Fibroblast of pulmonary artery (primary cell): ENCODE measurements at places on chromosomes 7 and 10.
A peak's percentile ranks its signal among the peaks of the same experiment; 100 is the strongest.

- DNase-seq, result peak; percentile 21
These were observed 117.2 kb downstream of the ANLN start for GRCh38 chr7:36506820-36507219.

DNA sequence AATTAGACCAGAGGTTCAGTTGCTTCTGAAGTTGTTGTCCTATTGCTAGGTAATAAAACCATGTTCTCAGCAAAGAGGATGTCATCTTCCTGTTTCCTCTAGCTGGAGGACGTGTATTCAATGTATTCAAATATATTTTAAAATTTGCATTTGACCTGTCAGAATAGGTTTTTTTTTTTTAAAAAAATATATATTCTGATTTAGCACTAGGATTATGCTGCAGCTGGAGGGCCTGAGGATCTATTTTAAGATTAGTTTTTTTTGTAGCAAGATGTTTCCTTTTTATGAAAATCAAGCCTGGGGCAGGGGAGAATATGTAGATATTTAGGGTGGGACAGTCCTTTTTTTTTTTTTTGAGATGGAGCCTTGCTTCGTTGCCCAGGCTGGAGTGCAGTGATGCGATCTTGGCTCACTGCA lies 337.0 kb downstream of the FRMD4A start:
- DNase-seq, result no peak

DNA sequence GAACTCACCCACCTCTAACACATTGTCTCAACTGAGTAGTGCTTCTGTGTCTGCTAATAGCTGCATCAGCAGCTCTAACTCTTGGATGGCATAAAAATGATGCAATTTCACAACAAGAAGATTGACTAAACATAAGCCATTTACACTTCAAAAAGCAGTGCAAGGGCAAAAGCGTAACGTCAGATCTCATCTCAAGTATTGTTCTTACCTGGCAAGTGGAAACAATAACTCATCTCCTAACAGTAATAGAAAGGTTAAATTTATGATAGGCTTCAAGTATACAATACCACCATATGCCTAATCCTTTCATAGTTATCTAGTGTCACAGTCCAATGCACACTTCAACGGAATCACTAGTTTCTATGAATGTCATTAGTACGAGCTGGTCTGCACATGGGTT lies 14.8 kb downstream of the TPK1 start:
- no peak for DNase-seq

DNA sequence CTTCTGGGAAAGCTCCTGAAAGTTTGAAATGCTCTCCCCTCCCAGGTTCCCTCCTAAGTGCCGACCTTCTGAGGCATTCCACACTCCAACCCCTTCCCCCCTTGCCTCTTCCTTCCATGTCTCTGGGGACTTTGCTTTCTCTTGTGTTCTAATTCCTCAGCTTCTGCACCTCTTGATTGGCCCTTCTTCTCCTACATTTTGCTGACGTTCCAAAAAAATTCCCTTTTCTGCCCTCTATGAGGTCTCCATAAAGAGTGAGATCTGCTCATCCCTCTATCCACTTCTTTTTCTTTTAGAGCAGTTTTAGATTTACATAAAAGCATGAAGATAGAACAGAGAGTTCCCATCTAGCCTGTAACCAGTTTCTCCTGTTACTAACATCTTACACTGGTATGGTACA lies 22.3 kb downstream of the FOXI2 start:
- no peak for DNase-seq

GRCh38 chr7:101896316-101896715 lies 78.9 kb downstream of the CUX1 start:
- no peak for DNase-seq

GRCh38 chr10:90992462-90992861 lies 71.6 kb upstream of the ANKRD1 start:
- no peak for DNase-seq

- no peak for DNase-seq
These were observed 580.1 kb downstream of the GRID1 start for GRCh38 chr10:85786401-85786899.

GRCh38 chr7:152911226-152911560 lies 151.6 kb downstream of the ACTR3B start:
- no peak for DNase-seq

- DNase-seq, result no peak
These were observed 214.0 kb downstream of the MDFIC start for GRCh38 chr7:115135769-115136410.

- DNase-seq, result no peak
These were observed 445.8 kb downstream of the PLXNA4 start for GRCh38 chr7:132130497-132130896.

DNA sequence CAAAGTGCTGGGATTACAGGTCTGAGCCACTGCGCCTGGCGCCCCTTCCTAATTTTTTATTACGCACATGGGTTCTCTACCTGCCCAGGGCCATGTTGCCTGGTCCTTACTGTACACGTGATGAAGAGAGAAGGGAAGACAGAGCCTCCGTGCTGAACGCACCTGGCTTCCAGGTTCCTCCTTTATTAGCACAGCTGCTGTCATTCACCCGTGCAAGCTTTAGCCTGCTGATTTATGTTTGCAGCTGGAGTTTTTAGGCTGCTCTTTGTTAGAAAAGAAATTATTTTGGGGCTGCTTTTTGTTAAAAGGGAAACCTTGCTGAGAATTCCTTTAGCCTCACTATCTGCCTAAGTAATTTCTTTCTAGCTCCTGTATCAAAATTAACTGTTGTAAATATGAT lies 417.0 kb downstream of the CALN1 start:
- no peak for DNase-seq

- DNase-seq, result no peak
These were observed 253.3 kb downstream of the TNS3 start for GRCh38 chr7:47328392-47329319.

DNA sequence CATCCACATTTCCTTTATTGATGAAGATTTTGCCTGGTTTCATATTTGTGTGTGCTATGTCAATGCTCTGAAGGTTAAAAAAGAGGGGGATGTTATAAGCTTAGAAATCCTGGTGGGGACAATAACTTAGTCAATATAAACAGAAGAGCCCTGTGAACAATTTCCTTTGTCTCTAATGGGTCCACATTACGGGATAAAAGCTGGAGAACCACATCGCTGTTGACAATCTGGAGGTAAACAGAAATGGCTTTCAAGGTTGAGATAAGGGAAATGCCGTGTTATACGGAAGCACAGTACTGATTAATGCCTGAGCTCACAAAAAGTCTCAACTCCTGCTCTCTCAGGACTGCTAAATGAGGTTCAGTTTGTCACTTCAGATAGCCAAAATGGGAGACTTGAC lies 16.8 kb downstream of the ASAH2 start:
- no peak for DNase-seq

DNA sequence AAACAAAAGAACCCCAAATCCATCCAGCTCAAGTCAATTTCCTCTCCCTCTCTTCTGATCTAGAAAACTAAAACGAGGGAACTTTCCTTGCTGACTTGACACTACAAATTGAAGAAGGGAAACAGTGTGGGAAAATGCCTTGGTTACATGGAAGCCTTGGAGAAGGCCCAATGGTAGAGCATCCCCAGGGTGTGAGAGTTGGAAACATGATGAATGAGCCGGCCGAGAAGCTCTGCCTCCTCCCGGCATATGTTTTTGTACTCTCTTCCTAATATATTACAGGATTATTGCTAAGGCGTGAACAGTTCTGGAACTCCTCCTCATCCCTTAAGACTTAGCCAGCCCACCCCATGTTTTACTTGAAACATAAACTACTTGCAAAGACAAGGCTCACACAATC lies 618.2 kb upstream of the MGMT start:
- DNase-seq, result no peak

DNA sequence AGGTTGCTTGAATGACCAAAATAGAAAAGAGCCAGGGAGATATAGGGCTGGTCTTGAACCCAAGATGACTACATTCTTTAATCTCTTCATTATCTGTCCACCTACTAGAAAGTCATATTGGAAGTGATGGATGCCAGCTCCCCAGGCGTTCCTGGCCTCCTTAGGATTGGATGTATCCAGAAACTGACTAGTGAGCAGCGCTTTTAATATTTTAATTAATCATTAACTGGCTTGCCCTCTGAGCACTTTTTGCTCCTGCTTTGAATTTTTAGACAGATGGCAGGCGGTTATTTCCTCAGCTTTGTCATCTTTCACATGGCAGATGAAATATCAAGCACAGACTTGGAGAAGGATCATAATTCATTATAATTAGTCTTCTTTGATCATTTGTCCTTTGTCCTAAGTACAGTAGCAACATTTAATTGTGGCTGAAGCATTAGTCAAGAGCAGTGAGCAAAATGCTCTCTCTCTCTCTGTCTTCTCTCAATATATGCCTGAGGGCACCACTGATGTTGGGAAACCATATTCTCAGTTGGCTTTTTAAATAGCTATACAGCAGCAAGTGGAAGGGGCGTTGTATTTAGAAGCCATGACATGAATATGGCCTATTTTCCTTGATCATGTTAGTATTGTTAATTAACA lies 588.0 kb downstream of the NRG3 start:
- DNase-seq, result no peak

GRCh38 chr7:26688936-26689506 lies 175.4 kb downstream of the SKAP2 start:
- DNase-seq, result no peak

DNA sequence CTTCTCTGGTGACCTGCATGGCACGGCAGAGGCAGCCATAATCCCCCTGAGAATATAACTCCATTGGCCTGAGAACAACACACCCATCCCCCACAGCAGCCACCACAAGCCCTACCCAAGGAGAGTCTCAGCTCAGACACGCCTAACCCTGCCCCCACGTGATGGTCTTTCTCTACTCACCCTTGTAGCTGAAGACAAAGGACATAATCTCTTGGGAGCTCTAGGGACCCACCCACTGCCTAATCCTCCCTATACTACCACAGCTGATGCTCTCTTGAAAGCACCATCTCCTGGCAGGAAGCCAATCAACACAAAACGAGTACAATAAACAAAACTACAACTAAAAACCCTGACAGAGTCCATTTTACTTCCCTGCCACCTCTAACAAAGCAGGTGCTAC lies 30.7 kb upstream of the HPSE2 start:
- DNase-seq, result no peak
